Tongue (tissue), 3 donors: ENCODE measurements at places on chromosomes 7 and 10. TPM values are rescaled to one million over a fixed set of nuclear protein-coding genes. Genes with fewer than 3 reads are reported as not detected.

DDC gene
- total RNA-seq: not detected

LIPK gene
- 1.1 TPM for total RNA-seq

SPDYE16 gene
- 0.72 TPM for total RNA-seq

CFAP43 gene
- total RNA-seq: 1.1 TPM

CFAP69 gene
- 8.0 TPM for total RNA-seq

CYP26C1 gene
- not detected for total RNA-seq

DNA sequence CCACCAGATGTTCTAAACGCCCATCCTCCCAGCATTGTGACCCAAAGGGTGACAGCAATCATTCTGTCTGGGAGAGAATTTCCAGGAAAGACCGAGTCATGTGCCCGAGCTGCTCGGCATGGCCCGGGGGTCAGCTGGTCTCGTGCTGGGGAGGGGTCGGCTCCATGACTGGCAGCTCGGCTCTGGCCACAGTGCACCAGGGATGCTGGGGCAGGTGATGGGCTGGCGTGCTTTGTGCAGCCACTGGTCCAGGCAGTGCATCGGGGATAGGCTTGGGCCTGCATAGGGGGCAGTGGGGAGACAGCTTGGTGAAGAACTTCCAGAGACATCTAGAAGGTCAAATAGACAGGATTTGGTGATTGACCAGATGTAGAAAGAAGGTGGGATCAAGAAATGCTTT lies 39.2 kb upstream of the PSMG3 start:
- DNase-seq: no peak

DNA sequence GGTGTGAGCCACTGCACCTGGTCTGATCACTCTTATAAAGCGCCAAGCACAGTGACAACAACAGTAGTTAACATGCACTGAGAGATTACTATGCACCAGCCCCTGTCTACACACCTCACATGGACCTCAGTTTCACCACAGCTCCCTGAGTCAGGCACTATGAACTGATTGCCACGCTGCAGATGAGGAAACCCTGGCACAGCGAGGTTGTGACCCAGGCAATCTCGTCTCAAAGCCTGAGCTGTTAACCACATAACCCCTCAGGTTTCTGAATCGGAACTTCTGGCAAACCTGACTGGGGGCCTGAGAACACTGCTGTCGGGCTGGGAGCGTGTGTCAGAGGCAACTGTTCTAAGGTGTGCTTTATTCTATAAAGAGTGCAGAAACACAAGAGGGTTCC lies 150.8 kb downstream of the RNF216 start:
- DNase-seq: no peak

GRCh38 chr7:151459726-151460473 lies 20.0 kb upstream of the CRYGN start:
- peak; percentile 88 for DNase-seq

DNA sequence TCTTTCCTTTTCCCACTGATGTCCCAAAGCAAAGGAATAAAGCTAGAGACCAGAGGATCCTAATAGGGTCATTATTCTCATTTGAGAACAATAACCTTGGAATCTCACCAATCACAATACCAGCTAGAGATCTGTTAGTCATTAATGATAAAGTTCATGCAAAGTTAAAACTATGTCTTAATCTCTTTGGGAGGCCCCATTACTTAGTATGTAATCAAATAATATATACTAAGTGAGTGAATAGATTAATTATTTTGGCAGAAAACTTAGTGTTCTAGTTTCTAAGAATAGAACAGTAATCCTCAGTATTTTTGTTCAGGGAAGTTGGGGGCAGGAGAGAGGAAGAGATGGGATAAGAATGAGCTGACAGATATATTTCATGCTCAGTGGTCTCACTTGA lies 227.2 kb downstream of the MTERF1 start:
- DNase-seq: no peak

GRCh38 chr7:31516680-31517502 lies 3.0 kb downstream of the ITPRID1 start:
- DNase-seq: no peak

DNA sequence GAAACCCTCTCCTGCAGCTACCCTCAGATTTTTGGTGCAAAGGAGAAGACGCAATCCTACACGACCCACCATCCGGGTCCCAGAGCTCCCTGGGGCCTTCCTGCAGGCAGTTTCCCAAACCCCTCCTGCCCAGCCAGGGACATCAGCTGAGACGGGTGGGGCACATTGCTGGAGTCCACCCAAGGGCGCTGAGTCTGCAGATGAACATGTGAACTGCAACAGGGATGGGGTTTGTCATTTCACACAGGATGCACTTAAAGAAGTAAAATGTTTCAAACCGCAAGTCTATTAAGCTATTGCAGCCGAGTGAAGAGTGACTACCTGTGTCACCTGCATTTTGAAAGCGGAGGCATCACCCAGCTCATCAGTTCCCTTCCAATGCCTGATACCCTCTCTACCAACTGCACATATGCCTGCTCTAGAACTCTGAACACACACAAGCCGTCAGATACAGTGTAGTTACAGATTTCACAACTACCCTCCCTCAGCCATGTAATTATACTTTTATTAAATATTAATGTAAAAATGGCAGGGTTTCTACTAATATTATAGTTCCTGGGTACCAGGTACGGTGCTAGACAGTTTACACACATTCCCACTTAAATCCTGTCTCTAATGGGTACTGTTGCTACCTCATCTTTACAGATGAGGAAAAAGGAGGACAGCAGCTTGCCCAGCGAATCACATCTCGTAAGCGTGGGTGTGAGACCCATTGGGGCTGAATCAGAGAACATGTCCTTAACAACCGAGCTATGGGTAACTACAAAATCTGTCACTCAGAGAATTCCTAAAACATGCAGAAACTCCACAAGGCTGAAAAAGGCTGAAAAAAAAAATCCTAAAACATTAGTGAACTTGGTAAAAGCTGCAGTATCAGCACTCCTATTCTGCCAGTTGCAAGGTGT lies 71.2 kb downstream of the GRB10 start:
- DNase-seq: no peak

- no peak for DNase-seq
Measured at GRCh38 chr10:1133495-1134045, 77.4 kb downstream of the WDR37 start.

- no peak for DNase-seq
Measured at GRCh38 chr10:131061216-131061615, 250.3 kb downstream of the TCERG1L start.
